ENCODE measurements at places on chromosomes 11 and 22. TPM values are rescaled to one million over a fixed set of nuclear protein-coding genes. Genes with fewer than 3 reads are reported as not detected.

MPZL3 gene
- polyA plus RNA-seq, result 1.8 TPM

TCP11L1 gene
- 4.3 TPM for polyA plus RNA-seq

DLG2 gene
- polyA plus RNA-seq, result 1.7 TPM

MYOD1 gene
- not detected for polyA plus RNA-seq

EHF gene
- 1.4 TPM for polyA plus RNA-seq

FIBIN gene
- polyA plus RNA-seq, result 6.0 TPM

SOX6 gene
- polyA plus RNA-seq, result 3.2 TPM

CSF2RB gene
- polyA plus RNA-seq, result 0.89 TPM

KCNA4 gene
- 0.01 TPM for polyA plus RNA-seq
